Panc1 (cell line): ENCODE measurements at places on chromosomes 2 and 18.

- DNase-seq: no peak
Observed at GRCh38 chr18:13258921-13259320, 40.4 kb downstream of the LDLRAD4 start.

DNA sequence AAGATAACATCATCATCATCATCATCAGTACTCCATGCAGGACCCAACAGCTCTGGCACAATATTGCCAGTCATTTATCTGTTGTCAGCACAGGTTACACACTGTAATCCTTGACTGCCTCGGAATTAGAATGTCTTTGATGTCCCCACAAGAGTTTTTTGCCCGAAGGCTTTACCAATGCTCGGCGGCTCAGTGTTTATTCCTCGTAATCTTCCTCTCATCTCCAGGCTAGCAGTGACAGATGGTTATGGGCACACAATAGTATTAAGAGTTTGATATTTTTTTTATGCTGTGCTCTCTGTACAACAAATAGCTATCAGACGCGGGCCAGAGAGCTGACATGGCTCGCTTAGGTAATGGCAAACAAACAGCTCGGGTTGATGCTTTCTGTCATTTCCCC lies 515.2 kb downstream of the ZEB2 start:
- no peak for DNase-seq

- DNase-seq: no peak
Observed at GRCh38 chr18:44723411-44723810, 42.7 kb downstream of the SETBP1 start.

DNA sequence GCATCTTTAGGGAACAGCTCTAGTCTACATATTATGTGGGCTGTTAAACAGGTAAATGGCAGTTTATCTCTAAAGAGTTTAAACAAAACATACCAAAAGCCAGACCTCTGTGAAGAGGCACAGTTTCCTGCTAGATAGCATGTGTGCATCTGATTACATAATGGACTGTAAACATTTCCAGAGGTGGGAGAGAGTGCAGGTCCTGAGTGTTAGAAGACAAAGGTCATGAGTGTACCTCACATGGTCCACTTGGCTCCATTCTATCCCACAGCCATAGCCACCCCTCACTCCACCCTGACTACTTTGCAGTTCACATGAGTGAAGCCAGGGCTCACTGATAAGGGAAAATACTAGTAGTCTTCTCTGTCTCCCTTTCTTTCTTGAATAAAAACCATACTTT lies 233.4 kb downstream of the MTX2 start:
- no peak for DNase-seq

GRCh38 chr2:1887915-1888314 lies 143.6 kb upstream of the PXDN start:
- no peak for DNase-seq

GRCh38 chr18:58338141-58338540 lies 290.8 kb downstream of the ALPK2 start:
- DNase-seq: no peak

GRCh38 chr18:13660510-13660909 lies 65.8 kb downstream of the FAM210A start:
- DNase-seq: no peak
